HS-5 (cell line): ENCODE measurements at places on chromosomes 1 and 21.

DNA sequence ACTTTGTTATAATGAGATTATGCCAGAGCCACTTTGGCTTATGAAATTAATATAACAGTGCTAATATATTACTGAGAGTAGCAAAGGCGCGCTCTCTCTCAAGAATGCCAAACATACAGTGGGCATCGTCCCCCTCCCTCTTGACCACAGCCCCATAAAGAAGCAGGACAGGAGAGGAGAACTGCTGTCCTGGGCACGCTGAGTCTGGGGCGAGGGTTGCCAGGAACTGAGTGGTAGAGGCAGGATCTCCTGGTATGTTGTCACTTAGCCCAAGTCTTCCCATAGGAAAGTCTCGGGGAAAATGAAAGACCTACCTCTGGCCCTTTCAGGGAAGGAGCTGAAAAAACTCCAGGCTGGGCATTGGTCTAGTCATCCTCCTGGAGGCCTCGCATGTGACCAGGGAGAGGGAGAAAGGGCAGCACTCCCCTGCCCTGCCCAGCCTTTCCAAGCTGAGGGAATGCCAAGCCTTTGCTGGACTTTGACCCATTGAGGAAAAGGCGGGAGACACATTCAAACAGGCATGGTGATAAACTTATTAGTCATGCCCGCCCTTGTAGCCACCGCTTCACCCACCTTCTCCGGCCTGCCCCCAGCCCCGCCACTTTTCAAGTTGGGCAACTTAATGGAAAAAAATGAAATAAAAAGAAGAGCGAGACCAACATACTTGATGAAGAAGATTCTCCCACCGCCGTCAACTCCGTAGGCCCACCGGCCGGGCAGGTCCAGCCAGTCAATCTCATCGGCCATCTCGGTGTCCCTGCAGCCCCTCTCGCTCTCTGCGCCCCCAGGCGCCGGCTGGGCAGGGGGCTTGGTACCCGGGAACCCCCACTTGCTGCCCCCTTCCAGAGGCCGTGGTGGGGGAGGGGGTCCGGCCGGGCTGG lies 17.4 kb upstream of the PLEKHA6 start:
- DNase-seq = no peak

- DNase-seq = no peak
Observed at GRCh38 chr1:234531151-234531635, 52.2 kb upstream of the TARBP1 start.

DNA sequence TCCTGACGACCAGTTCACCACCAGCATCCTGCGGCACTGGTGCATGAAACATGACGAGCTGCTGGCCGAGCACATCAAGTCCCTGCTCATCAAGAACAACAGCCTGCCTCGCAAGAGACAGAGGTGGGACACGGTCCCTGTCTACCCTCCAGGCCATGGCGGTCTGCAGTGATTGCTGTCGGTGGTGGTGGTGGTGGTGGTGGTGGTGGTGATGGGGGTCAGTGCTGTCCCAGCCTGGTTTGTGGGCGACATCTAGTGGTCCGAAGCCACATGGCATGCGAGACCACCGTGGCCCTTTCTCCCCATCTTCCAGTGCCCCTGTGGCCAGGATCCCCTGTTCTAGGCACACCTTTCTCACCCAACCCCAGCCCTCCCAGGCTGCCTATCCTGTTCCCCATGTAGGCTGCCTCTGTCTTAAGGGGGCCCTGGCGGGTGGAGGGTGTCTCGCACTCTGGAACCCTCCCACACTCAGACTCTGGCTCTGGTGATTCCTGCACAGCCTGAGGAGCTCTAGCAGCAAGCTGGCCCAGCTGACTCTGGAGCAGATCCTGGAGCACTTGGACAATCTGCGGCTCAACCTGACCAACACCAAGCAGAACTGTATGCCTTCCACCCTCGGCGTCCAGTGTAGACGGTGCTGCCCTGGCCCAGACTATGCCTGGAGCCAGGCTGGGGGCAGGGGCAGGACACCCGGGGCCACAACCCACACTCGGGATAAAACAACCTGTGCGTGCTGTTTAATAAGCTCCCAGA lies 3.2 kb upstream of the SLC27A3 start:
- DNase-seq = no peak

DNA sequence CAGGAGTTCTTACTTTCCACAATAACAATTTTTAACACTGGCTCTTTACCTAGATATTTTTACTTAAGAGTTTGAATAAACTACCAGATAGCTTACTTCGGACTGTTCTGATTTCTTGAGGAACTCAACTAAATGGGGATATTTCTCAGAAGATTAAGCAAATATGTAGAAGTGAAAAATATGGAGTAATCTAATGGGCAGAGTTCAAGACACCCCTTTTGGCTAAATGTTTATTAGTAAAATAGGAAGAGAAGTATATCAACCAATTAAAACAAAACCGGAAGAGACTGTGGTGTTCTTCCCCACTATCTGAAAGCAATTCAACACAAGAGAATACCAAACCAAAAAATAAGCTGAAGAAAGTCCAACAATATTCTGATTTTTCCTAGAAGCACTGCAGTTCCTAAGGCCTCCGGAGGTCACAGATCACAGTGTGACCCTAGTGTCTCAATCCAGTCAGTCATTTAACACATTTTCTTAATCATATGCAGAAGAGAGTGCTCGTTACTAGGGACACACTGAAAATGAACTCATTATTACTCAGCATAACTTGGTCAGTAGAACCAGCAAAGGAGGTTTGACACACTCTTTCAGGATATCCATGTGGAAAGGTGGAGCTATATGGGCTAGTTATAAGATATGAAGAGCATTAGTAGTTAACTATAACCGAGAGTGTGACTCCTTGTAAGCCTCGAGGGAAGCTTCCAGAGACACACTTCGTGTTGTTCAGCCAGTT lies 5.2 kb downstream of the SIPA1L2 start:
- DNase-seq = no peak

DNA sequence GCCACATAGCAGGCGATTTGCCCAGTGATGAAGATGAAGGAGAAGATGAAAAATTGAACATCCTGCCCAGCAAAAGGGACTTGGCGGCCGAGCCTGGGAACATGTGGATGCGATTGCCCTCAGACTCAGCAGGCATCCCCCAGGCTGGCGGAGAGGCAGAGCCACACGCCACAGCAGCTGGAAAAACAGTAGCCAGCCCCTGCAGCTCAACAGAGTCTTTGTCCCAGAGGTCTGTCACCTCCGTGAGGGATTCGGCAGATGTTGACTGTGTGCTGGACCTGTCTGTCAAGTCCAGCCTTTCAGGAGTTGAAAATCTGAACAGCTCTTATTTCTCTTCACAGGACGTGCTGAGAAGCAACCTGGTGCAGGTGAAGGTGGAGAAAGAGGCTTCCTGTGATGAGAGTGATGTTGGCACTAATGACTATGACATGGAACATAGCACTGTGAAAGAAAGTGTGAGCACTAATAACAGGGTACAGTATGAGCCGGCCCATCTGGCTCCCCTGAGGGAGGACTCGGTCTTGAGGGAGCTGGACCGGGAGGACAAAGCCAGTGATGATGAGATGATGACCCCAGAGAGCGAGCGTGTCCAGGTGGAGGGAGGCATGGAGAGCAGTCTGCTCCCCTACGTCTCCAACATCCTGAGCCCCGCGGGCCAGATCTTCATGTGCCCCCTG lies 3.3 kb downstream of the ZBTB18 start:
- DNase-seq = no peak

- DNase-seq = no peak
Observed at GRCh38 chr1:178579562-178579961, 66.7 kb downstream of the TEX35 start.

- no peak for DNase-seq
Observed at GRCh38 chr21:32929633-32930038, 96.1 kb upstream of the OLIG2 start.

DNA sequence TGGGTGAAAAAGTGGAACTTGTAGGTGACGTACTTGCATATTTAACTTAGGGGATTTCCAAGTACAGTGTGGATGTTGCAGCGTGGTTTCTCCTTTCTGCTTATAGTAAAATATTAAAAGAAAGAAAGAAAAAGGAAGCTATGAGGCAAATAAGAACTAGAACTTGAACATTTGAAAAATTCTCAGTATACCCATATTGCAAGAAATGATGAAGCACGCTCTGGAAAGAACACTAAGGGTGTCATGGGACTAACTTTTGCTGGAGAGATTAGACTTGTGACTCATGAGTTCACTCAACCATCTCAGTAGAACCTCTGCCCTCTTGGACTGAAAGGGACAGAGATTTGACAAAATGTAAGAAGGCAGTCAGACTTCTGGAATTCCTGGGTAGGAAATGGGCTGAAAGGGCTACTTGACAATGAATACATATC lies 704.5 kb upstream of the ADGRL4 start:
- DNase-seq = no peak

DNA sequence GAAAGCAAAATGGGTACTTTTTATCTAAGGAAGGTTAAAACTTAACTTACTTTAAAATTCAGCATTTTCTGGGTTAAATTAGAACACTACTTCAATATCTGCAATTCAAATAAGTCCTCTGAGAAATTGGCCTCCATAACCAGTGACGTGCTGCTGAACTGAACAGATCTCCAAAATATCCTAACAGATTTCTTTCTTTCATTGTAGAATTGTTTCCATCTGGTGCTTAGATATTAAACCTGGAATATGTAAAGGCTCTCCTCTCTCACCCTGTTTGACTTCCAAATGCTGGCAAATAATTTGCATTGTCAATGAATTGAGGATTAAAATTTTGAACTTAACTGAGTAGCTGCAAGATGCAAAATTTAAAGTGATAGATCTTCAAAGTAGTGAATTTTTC lies 316.9 kb upstream of the CXADR start:
- no peak for DNase-seq

- no peak for DNase-seq
Observed at GRCh38 chr1:25651824-25652741, 35.5 kb downstream of the MAN1C1 start.

DNA sequence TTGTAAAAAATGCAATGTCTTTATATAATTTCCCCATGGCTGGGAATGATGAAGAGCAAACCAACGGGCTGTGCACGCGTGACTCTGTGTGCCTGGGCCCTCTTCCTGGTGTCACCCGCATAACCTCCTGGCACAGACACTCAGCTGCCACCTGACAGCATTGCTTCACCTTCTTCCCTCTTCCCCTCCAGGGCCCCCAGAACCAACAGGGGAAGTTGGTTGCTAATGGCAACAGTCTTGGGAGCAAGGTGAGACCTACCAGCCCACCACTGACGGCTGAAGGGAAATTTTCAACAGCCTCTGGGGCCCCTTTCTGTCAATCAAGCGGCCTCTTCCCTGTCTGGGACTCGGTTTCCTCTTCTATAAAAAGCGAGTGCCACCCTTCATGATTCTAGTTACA lies 33.2 kb downstream of the SSBP3 start:
- DNase-seq = no peak

- DNase-seq = no peak
Observed at GRCh38 chr1:81129366-81129765, 671.4 kb upstream of the ADGRL2 start.

DNA sequence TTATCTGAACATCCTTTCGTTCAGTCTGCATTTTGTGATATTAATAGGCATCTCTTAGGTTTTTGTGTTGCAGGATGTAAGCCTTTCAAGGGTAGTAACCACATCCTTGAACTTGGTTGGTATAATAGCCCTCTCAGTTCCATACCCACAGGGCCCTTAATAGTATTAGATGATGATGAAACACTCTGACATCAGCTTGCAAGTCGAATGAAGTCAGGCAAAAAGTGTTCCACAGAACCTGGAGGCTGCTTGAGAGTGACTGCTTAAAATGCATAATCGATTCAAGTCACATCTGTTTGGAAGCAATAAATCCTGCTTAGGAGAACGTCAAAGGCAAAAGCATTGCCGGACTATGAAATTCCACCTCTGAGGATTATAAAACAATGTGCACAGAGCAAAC lies 415.6 kb upstream of the KAZN start:
- no peak for DNase-seq

DNA sequence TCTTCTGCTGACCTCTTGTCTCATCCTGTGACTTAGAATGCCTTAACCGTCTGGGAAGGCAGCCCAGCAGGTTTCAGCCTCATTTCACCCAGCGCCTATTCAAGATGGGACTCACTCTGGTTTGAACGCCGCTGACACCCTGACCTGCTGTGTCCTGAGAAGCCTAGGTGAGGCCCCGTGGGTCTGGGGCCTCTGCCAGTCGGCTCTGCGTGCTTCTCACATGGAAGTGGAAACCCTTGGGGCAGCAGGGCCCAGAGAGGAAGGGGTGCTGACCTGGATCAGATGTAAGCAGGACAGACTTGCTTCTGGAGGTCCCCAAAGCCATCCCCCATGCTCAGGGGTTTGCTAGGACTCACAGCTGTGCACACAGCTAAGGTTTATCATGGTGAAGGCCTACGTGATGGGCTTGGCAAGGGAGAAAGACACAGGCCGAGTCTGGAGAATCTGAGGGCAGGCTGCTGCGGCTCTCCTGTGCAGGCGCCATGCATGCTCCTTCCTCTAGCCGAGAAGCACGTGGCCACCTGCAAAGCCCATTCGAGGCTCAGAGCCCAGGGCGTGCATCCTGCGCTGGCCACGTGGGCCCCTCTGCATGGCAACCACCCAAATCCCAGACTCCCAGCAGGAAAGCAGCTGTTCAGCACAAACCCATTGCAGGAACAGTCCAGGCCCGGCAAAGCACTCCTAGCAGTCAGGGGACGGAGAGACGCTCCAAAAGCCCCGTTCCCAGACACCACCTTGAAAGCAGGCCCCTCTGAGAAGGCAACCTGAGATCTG lies 3.8 kb downstream of the TRPM2 start:
- DNase-seq = no peak

- no peak for DNase-seq
Observed at GRCh38 chr1:224651188-224651587, 35.1 kb downstream of the CNIH3 start.

DNA sequence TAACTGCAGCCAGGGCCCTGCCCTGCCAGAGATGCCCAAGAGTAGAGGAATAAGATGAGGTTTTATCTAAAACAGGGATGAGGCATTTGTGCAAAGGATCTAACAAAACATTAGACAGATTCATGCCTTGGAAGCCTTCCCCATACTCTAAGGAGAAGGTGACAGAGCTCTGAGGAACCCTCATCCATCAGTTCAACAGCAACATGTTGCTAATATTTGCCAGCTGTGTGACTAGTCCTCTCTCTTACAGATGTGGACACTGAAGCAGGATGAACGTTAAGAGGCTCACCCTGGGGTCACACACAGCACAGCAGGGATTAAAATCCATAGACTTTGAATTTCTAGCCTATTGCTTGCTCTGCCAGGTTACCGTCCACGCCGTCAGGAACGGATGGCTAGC lies 99.0 kb downstream of the ZBTB18 start:
- no peak for DNase-seq

GRCh38 chr1:107842241-107842640 lies 122.7 kb downstream of the VAV3 start:
- no peak for DNase-seq

- DNase-seq = no peak
Observed at GRCh38 chr21:38170283-38170682, 86.5 kb upstream of the KCNJ15 start.
